NCI-H2107 (cell line): ENCODE measurements at places on chromosomes 5 and 9.

DNA sequence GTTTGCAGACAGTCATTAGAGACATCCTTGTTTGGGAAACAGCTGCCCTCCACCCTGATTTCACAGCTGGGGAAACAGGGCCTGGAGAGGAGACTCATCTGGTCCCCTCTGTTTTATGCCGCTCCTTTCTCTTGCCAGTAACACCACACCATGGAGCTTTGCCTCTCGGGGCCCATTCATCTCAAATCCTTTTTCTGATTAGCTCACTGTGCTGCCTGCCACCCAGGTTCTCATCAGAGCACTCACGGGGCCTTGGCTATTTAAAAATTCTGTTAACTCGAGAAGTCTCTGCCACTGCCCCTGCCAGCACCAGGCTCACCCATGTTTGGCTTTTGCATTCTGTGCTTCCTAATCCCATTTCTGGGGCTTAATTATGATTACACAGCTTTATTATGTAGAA, 36.8 kb upstream of the C5orf58 start:
- no peak for DNase-seq

GRCh38 chr9:126514037-126514821, 99.5 kb upstream of the LMX1B start:
- no peak for DNase-seq

DNA sequence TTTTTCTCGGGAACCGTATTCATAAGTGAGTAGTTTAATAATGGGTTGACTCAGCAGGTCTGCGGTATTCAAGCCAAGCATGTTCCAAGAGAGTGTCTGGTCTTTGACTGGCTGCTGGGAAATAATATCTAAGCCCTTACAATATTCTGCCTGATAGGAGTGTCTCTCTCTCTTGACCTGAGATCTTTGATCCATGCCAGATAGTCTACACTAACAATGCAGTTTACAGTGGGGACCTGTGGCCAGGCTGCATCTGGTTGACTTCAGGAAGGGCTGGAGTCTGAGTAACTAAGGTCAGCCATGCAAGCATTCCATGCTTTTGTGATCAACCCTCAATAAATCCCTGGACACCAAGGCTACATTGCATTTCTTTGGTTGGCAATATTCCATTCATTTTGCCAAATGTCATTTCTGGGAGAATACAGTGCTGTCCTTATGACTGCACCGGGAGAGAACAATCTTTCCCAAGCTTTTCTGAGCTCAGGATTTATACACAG, 195.5 kb downstream of the SEMA5A start:
- DNase-seq, result no peak

- DNase-seq, result no peak
Measured at GRCh38 chr5:133706506-133707430, 94.4 kb upstream of the FSTL4 start.
